ENCODE measurements at places on chromosomes 2 and 18. TPM values are rescaled to one million over a fixed set of nuclear protein-coding genes. Genes with fewer than 3 reads are reported as not detected.

GRCh38 chr18:22667616-22668422, 250.1 kb upstream of the CTAGE1 start:
- DNase-seq: peak; percentile 39

- no peak for DNase-seq
Measured at GRCh38 chr18:48167897-48168253, 237.4 kb upstream of the SMAD2 start.

- DNase-seq: no peak
Measured at GRCh38 chr2:10035053-10035422, 8.3 kb upstream of the KLF11 start.

DNA sequence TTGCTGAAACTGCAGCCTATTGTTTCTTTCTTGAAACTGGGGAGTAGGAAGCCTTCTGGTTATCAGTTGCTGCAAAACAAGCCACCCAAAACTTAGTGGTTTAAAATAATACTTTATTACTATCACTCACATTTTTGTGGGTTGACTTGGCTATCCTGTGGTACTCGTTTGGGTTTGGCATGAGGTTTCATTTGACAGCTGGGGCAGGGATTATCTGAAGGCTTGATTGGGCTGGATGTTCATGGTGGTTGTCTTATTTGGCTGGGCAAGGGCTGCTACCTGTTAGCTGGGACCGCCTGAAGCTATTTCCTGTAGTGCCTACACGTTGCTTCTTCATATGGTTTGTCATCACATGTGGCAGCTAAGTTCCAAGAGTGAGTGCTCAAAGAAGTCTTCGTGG, 122.3 kb downstream of the PLCL1 start:
- no peak for DNase-seq

DNA sequence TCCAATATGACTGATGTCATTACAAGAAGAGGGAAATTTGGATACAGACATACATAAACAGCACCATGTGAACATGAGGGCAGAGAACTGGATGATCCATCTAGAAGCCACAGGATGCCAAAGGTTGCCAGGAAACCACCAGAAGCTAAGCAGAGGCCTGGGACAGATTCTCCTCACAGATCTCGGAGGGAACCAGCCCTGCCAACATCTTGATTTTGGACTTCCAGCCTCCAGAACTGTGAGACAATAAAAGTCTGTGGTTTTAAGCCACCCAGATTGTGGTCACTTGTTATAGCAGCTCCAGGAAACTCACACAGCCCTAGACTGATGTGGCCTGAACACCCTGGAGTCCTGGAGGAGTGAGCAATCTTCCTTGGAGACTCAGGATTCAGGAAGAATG, 351.6 kb downstream of the EIPR1 start:
- no peak for DNase-seq

GRCh38 chr2:185771396-185771795, 32.8 kb downstream of the FSIP2 start:
- DNase-seq: no peak

GRCh38 chr2:189287982-189288521, 108.5 kb upstream of the COL5A2 start:
- DNase-seq: peak; percentile 47

- DNase-seq: no peak
Measured at GRCh38 chr2:3572620-3573019, 2.4 kb upstream of the RPS7 start.

DNA sequence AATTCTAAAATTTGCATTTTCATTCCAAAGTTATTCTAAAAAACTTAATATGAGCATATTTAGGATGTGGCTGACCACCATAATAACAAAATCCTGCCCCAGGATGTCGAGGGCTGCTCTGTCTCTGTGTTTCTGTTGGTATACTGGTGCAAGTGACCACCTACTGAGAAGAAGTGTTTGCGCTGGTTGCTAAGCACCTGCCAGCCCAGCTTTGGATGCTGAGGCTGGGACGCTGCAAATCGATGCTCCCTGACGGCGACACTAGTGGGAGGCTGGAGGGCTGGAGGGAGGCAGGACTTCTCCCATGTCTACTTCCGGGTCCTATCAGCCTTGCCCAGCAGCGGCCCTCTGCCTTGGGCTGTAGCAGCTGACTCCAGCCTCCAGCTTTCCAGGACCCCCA, 45.0 kb downstream of the LAMA1 start:
- DNase-seq: no peak

DNA sequence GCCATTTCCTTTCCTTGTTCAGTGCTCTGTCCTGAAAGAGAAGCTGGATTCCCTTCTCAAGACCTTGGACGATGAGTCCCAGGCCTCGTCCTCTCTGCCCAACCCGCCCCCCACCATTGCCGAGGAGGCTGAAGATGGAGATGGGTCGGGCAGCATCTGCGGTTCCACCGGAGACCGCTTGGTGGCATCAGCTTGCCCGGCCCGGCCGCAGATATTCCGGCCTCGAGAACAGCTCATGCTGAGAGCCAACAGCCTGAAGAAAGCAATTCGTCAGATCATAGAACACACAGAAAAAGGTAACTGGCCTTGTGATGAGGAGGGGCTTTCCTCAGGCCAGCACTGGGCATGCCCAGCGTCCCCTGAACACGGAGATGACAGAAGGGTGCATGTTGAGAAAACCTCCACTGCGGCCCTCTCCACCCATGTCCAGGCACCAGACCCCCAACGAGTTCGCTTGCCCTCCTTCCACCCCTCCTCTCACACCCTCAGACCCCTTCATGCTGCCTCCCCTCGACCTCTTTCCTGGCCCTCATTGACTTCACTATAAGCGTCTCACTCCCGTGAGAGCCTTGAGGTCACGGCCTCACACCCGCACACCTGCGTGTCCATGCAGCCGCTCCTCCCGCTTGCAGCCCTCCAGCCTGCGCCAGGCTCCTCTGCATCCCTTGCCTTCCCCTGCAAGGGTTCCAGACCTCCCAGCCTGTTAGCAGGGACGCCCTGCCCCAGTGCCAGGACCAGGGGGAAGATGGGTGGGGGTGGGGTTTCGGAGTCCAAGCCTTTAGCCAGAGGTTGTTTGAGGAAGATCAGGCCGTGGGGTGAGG, 95.0 kb downstream of the DGKD start:
- no peak for DNase-seq

GRCh38 chr2:212893216-212893615, 258.2 kb downstream of the IKZF2 start:
- DNase-seq: no peak

- no peak for DNase-seq
Measured at GRCh38 chr2:71478806-71479205, 25.4 kb downstream of the DYSF start.

DNA sequence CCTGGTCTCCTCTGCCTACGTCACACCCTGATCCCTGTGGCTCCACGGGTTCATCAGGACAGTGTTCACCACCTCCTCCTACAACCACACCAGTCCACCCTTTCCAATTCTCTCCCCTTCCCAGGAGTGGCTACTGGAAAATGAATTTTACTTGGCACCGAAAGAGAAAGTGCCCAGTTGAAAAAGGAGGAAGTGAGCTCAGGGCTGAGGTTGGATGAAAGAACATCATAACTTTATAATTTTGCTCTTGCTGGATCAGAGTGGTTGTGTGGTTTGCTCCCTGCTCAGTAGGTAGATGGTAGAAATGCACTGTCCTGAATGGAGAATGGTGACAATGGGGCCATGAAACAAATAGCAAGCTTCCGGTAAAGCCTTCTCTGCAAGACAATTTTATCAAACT, 140.3 kb upstream of the DDX18 start:
- no peak for DNase-seq

DNA sequence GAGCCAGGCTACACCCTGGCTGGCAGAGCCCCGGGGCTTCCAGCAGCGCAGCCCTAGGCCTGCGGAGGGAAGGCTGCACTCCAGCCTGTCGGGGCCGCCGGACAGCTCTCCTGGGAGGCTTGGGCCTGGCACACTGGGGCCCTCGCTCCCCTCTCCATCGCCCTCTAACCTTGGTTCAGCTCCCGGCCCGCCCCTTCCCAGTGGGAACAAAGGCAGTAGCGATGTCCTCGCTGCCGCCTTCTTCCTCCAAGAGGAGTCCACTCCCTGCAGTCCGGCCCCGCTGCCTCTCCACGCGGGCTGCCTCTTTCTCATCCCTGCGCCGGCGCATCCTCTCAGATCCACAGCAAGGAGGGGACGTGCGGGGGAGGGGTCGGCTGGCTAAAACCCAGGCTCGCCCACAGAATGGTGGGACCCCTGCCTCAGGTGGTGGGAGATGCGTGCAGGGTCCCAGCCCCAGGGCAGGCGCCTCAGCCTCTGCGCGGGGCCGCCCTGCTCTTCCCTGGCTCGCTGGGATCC, 138.1 kb downstream of the TWIST2 start:
- DNase-seq: no peak

GRCh38 chr2:134662751-134663150, 56.0 kb downstream of the TMEM163 start:
- no peak for DNase-seq

- DNase-seq: no peak
Measured at GRCh38 chr2:6957910-6958615, 40.9 kb downstream of the RNF144A start.

DNA sequence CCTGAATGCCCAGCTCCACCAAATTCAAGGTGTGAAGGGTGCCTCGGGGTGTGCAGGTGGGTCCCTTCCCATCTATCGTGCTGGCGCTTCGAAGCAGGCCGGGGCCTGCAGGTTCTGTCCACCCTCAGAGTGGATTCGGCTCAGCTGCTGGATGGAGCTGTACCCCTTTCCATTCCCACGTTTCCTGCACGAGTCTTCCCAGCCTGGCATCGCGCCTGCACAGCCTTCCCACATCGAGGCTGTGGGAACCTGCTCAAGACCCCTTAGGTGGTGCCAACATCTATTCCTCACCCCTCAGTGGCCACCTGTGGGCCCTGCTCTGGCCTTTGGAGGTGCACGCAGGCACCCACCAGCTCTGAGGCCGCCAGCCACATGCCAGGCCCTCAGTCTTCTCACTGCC, 65.7 kb downstream of the PDCL3 start:
- no peak for DNase-seq

GRCh38 chr2:218876562-218877219, 4.0 kb upstream of the WNT10A start:
- no peak for DNase-seq

GRCh38 chr2:218508299-218508698, 59.9 kb downstream of the USP37 start:
- no peak for DNase-seq

- DNase-seq: no peak
Measured at GRCh38 chr2:211477537-211478275, 921.3 kb downstream of the CPS1 start.

DNA sequence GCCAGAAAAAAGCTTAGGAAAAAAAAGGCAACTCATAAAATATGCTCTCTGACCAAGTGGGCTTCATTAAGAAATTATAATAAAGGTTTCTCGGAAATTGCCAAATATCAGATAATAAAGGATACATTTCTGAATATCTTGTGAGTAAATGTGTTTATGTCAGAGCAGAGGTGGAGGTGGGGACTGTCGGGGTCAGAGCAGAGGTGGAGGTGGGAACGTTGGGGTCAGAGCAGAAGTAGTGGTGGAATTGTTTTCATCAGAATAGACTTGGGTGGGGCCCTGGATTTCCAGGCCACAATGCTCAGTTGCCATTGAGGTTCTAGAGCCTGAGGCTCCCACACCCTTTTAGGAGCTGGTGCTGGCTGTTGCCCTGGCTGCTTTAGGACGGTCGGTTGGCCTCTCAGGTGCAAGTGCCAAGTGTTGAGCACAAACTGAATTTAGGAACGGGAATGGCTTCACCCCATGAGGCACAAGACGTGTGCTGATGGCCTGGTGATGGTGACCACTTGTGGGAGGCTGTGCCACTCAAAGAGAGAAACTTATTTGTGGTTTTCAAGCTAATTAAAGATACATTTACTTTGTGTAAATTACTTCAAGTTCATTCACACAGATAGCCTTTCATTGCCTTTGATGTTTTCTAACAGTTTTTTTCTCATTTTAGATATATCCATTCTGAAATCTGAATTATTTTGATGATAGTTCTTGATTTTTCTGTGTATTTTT, 131.5 kb downstream of the ATP9B start:
- DNase-seq: peak; percentile 2

GRCh38 chr2:725468-725867, 48.3 kb upstream of the TMEM18 start:
- no peak for DNase-seq

GRCh38 chr2:162053808-162054155, 20.2 kb downstream of the DPP4 start:
- DNase-seq: no peak

DNA sequence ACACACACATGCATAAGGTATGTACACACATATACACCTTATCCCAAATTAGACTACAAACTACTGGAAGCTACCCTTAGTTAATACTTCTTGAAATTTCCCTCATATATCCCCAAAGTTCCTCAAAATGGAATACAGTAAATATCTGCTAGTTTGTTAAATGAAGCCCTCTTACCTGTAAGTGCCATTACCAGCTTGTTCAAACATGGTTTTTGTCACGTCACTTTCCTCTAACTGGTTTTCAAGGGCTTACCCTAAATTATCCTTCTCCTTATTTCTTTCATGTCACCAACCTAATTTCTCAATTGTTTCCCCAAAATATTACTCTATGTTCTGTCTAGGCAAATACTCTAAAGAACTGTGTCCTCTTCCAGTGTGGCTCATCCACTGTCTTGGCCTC, 24.4 kb upstream of the KIDINS220 start:
- no peak for DNase-seq

- DNase-seq: no peak
Measured at GRCh38 chr2:67341336-67341735, 55.8 kb upstream of the ETAA1 start.

DNA sequence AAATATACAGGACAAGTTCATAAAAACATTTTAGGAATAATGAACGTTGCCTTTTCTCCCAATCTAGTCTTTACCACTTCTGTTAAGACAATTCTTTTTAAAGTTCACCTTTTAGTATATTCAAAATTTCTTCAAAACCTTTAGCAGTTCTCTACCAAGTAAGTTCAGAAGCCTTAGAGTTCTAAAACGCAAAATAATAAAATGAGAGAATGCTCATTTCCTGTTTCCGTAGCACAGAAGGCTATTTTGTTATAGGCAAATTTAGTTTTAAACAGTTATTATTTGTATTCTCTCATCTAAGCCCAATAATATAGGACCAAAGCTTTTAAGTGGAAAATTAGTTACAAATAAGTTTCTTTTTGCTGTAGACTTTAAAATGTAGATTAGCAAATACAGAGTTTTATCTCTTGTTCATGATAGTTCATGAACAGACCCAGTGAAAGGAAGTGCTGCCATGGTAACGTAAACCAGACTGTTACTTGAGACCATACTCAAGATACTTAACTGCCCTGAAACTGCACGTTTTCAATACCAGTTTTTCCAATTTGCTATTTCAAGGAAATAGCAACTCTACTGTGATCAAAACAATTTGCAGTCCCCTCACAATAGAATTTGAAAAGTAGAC, 173.1 kb upstream of the STON1 start:
- DNase-seq: peak; percentile 18

DNA sequence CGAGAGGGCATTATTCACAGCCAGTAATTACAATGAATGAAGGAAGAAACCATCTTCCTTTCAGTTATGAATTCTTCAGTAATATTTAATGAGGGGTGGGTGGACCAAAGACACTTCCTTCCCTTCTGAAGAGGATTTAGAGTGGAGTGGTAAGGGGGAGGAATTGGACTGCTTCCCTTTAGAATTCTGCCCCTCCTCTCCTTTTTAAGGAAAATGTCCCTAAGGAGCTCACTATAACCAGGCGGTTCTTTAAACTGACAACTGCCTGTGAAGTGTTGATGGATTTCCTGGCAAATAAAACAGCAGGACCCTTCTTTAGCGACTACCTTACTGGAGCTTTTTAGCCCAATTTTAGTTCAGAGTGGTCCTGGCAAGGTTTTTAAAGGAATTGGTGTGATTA, 86.4 kb downstream of the LIMS1 start:
- DNase-seq: no peak

- no peak for DNase-seq
Measured at GRCh38 chr2:47719099-47719498, 63.8 kb upstream of the MSH6 start.

The SPP2 gene
- not detected for total RNA-seq

The ALLC gene
- not detected for total RNA-seq

The POMC gene
- 7.7 TPM for total RNA-seq

The CYP26B1 gene
- 1.1 TPM for total RNA-seq

The TUBA3D gene
- total RNA-seq: not detected
